ENCODE measurements at places on chromosomes 4 and X.
A peak's percentile ranks its signal among the peaks of the same experiment; 100 is the strongest.

DNA sequence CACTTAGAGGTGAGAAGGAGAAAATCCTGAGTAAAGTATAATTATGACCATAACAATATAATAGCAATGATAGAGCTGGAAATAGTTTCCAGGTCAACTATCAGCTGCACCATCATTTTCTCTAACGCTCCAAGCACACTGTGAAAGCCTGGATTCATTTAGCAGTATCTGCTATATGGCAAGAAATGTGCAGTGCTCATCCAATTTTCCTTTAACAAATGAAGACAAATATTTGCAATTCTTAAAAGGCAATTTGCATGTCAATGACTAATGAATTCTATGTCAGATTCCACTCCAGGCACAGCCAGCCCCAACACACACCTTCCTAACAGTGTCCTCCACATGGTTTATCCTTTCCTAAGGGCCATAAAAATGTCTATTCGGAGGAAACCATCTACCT is 12.7 kb downstream of the PRSS12 start:
- no peak for DNase-seq

GRCh38 chr4:183618681-183619080 is 40.3 kb downstream of the RWDD4 start:
- DNase-seq, result no peak

DNA sequence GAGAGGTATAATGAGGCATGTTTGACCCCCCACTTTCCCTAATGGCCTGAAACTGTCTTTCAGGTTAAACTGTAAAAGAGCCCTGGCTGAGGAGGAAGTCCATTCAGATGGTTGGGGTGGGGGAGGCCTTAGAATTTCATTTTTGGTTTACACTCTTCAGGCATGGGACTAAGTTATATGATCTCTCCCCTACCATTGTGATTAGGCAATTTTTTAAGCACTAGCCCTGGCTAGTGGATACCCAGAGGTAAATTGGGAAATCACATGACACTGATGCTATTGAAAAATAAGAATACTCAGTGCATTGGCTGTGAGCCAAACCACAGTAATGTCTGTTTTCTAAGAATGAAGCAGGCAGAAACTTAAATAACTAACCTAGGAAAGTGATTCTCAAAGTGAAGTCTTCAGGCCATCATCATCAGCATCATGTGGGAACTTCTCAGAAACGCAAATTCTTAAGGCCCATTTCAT is 149.7 kb downstream of the RRAGB start:
- peak; percentile 0 for DNase-seq

DNA sequence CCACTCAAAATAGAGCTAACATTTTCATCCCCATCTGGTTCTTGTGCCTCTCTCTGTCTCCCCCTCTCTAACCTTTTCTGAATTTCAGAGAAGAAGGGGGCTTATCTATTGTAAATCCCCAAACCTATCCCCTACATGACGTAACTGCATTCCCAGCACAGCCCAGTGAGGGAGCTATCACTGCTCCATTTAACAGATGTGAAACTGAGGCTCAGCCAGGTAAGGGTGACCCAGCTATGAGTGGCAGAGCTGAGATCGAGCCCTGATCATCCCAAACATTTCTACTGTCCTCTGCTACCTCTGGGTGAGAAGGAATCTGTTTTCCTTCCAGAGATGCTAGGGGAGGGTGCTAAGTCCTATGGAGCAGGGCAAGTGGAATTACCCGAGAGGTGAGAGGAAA is 107.5 kb downstream of the SLC2A9 start:
- DNase-seq, result no peak

DNA sequence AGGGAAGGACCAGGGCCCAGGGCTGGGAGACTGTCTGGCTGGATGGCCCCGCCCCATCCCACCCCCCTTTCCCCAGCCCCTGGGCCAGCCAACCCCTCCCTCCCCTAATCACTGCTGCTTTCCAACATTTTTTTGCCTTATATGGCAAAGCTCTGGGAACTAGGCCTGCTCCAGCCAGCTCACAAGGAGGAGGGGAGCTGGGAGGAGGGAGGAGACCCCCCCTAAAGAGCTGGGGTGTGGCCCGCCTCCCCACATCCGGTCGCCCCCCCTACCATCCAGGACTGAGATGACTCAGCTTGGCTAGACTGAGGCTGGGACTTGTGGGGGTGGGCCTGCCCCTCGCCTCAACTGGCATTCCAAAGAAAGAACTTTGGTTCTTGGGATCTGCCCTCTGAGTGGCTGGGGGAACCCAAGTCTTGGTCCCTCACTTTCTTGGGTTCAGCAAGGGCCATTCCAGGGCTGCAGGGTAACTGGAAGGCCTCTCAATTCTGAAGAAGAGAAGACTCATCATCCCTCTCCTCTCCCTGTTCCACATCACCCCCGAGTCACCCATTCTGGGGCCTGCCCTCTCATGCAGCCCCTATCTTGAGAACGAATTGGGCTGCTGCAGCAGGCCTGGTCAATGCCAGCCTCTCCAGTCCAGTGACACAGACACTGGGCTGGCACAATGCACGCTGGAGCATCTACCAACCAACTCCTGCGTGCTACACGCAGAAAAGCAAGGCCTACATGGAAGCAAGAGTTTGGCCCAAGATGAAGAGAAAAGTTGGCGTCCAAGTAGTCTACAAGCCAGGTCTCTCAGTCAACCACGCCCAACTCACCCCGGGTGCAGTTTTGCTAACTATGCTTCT is 4.8 kb downstream of the FLNA start:
- peak; percentile 95 for DNase-seq

- peak; percentile 62 for DNase-seq
Measured at GRCh38 chr4:61200187-61200915, at the start of gene ADGRL3. Gene ADGRL3, plus strand, starts transcription at chr4:61200326.

DNA sequence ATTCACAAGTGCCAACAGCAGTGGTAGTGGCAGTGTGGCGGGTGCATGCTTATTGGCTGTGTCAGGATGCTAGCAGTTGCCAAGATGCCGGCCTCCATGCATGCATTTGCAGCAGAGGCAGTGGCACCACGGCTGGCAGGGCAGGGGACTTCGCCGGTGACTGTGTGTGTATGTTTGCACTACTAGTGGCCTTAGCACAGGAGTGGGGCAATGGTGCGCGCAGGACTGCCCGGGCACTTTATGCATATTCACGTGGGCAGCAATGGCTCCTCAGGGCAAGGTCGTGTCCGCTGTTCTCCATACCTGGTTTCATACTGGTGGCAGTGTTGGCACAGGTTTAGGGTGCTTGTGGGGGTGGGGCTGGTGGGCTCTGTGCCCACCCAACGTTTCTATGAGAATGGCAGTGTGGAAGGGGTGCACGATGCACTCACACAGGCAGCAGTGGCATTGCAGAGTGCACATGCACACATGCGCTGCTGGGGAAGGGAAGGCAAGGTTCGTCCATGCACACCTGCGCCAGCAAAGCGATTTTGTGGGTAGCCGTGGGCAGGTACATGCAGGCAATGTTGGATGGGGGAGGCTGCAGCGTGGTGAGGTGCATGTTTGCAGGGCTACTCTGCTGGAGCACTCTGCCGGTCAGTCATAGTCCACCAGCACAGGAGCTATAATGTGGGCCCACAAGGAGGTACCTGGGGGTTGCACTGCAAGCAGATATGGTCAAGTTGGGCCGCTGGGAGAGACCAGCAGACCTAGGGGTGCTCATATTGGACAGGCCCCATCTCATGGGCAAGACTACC is 338.9 kb upstream of the TECRL start:
- no peak for DNase-seq

- no peak for DNase-seq
Measured at GRCh38 chr4:75830906-75831305, 71.3 kb downstream of the PPEF2 start.

- DNase-seq, result no peak
Measured at GRCh38 chrX:9747644-9748043, 18.0 kb downstream of the GPR143 start.

DNA sequence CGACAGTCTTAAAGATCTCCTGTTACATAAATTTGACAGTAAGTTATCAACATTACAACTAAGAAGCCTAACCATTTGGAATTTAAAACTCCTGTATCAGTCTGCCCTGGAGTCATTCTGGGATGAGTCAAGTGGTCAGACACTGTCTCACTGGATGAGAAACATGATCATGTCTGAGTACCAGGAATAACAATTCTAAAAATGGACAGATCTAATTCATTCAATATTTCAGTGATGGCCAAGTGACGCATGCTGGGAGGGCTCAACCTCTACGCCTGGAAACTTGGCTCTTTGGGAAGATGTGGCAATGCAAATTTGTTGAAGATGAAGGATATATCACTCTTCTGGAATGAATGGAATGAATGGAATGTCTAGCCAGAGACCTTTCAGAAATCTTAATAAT is 1427.2 kb downstream of the STIM2 start:
- peak; percentile 100 for DNase-seq

DNA sequence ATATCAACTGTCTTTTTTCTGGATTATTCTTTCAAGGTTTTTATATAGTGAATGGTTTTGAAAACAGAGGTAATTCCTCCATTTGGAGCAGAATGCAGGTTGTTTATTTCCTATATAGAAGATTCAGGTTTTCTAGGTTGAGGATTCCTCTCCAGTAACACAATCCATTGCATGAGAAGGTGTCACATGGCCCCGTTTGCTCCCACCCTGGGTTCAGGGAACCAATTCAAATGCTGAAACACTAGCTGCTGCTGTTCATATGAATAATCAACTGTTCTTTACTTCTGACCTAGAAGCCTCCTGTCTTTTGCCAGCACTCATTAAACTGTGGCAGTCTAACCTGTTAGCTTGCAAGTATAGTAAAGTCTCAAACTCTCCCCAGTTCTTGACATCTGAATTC is 1316.9 kb upstream of the TENM3 start:
- no peak for DNase-seq

DNA sequence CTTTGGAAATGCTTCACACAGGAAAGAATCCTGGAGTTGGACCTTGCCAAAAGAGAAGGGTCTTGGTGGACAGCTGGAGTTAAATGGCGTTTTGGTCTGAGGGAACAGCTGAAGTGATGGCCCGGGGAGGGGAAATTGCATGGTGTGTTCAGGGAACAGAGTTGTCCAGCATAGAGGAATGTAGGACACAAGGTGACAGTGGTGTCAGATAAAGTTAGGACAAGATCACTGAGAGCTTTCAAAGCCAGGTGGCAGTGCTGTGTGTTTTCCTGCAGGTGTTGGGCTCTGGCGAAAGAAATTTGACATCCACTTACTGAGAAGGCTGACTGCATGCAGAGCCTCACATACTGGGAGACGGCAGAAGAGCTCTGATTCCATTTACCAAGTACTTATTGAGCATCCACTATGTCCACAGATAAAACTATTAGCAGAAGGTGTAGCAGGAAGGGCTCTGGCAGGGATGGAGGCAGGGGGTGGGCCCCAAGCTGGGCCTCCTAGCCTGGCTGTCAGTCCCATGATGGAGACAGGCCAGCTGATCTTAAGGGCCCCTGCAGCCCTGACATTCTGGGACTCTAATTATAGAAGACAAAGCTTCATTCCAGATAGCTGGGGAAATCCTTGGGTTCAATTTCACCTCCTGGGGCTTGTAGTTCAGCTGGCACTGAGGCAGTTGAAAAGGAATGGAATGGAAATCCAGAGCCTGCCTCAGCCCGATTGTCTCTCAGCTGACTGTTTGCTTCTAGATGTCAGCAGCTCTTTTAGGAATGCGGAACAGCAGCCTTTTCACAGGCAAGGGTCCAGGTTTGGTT is 150.2 kb upstream of the MAMLD1 start:
- peak; percentile 67 for DNase-seq

DNA sequence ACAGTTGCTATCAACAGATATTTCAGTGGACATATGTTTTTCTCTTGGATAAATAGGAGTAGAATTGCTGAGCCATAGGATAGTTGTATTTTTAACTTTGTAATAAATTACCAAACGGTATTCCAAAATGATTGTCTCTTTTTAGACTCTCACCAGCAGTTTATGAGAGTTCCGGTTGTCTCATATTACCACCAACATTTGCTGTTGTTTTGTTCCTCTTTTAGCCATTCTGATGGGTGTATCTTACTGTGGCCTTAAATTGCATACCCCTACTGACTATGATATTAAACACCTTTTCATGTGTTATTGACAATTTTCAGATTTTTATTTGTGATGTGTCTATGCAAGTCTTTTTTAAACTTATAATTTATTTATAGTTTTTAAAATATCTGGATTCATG is 39.7 kb downstream of the SNX25 start:
- no peak for DNase-seq

DNA sequence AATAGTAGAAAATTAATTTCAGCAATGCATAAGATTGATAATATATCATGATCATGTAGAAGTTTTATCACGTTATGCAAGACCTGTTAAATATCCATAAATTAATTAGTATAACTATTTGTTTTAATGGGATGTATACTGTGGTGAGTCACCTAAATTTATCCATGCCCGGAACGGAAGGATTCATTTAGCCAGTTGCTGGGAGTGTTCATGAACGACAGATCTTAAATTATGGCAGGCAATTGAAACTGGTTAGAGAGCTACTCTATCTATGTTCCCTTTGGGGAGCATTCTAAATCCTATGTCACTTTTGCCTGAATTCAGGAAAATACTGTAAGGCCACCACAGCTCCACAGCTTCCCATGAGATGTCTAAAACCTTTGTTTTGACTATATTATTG is 1950.5 kb upstream of the AGA start:
- DNase-seq, result no peak

- DNase-seq, result peak; percentile 59
Measured at GRCh38 chr4:110540982-110541451, 65.1 kb downstream of the ENPEP start.

GRCh38 chr4:17957688-17958087 is 63.9 kb downstream of the LCORL start:
- peak; percentile 52 for DNase-seq

DNA sequence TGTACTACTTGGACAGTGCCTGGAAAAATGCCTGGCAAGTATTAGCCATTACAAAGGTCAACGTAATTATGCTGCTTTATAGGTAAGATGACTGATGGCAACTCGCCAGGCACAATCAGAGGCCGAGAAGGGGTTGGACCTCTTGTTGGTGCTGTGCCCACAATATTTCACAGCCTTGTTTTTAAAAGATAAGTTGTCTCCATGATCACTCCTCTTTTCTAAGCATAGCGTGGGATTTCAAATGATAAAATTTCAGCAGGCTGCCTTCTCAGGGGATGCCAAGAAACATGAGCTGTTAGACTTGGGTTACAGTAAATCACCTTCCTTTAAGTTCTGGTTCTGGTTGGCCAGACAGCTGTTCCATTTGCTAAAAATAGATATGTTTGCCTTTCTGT is 26.9 kb downstream of the HOPX start:
- no peak for DNase-seq

DNA sequence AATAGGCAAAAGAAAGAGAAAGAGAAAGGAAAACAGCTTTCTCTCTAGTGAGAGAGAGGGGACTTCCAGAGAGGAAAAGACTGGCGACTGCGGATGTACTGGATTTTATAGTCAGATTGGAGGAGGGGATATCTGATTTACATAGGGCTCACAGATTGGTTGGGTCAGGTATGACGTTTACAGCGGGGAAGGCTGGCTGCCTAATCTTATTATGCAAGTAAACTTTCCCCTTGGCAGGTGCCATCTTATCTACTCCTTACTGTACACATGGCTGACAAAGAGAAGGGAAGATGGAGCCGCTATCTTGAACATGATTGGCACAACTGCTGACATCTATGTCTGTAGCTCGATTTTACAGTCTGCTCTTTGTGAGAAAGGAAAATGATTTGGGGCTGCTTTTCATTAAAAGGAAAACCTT is 25.4 kb downstream of the RBPJ start:
- no peak for DNase-seq

All from fibroblast of skin of back (primary cell).